ENCODE measurements at places on chromosomes 5 and 9.
A peak's percentile ranks its signal among the peaks of the same experiment; 100 is the strongest.

GRCh38 chr9:133690081-133690561 is 48.0 kb downstream of the SARDH start:
- no peak for DNase-seq

DNA sequence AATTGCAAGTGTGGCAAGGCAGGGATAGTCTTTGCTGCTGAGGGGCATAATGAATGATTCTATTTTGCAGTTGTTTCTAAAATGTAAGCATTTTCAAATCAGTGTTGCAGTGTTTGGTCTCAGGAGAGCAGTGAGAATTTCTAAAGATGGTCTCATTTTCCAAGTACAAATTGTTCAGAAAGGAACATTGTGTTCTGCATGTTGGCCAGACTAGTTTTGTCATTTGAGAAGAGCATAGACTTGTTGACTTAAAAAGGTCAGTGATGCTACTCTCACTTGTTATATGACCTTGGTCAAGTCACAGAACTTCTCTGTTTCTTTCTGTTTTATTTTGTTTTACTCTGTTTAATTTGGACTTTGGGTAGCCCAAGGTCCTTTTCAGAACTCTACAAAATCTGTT is 344.6 kb downstream of the OSTF1 start:
- DNase-seq: no peak

DNA sequence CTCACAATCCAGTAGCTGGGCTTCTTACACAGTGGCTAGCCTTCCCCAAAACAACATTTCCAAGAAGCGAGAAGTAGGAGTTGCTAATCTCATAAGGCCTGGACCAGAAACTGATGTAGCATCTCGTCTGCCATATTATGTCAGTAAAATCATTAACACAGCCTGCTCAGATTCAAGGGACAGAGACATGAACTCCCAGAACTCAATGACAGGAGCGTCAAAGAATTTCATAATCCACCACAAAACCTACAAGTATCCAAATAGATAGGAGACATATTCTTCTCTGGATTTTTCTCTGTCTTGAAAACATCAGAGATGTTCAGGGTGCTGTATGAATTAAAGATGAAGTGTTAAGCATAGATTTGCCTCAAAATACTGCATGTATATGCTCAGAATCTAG is 457.6 kb upstream of the ACTBL2 start:
- no peak for DNase-seq

- DNase-seq: no peak
Observed at GRCh38 chr5:79929095-79929494, 62.0 kb downstream of the MTX3 start.

DNA sequence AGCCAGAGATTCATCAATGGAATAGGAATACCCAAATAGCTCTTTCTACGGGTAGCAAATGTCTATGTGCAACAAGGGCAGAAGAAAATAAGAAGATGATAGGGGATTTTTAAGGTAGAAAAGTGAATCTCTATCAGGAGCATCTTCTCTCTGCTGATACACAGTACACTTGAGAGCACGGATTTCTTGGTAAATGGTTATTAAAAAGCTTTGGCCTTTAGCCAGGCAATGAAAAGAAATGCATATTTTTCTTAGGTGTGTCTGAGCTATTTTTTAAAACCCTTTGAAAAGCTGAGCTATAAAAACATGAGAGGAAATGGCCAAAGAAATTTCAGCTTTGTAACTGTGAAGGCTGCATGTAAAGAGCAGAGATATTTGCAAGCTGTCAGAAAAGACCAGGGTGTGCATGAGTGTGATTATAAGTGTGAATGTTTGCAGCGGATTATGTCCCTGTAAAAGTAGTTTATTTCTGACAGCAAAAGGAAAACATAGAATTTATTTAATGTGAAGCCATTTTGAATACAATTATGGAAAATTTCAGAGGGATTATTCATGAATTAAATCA is 487.1 kb upstream of the PIK3R1 start:
- no peak for DNase-seq

GRCh38 chr5:131164191-131165118 is 601 bp downstream of the HINT1 start:
- peak; percentile 30 for DNase-seq

DNA sequence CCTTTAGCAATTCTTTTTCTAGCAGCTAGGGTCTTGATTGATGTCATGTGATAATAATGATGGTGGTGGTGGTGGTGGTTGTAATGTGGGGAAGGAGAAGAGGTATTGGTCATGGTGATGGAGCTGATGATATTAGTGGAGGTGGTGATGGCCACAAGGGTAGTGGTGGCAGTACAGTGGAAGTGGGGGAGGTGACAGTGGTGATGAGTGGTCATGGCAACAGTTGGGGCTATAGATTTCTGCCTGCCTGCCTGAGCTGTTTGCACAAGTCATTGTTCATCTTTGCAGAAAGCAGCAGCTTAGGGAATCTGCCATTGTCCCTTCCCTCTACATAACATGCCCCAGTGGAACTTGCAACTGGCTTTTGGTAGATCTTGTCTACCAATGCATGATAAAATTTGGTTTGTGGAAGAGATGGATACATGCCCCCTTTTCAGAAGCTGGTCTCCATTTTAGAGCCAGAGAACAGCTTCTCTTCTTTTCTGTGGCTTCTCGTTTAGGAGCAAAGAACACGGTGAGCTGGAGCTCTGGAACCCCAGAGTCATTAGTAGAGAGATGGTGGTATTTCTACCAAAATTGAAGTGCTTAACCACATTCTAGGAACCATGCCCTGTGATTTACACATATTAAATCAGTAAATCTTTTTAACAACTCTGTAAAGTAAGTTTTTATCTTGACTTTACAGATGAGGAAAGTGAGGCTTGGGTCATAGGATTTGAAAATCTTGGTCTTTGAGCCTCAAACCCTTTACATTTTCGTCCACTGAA is 100.3 kb downstream of the AOPEP start:
- no peak for DNase-seq

- DNase-seq: no peak
Observed at GRCh38 chr9:97925497-97926334, 3.4 kb upstream of the TRMO start.

DNA sequence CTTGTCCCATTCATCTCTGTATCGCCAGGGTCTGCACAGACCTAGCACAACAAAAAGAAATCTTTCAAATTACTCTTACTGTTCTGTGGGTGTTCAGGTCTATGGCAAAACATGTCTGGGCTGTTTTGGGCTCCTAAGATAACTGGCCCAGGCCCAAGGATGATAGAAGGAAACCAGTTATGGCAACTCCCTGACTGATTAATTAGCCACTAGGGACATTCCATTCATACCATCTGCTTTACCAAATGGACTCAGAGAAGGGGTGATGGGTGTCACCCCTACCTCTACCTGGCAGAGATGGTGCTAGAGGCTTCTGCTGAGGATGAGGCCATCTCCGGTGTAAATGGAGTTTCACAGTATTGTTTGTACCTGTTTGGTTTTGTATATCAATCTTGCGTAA is 1.9 kb downstream of the SLC31A2 start:
- DNase-seq: no peak

- no peak for DNase-seq
Observed at GRCh38 chr5:102916109-102916508, 161.0 kb downstream of the PAM start.

GRCh38 chr9:38031594-38031993 is 37.4 kb downstream of the SHB start:
- no peak for DNase-seq

DNA sequence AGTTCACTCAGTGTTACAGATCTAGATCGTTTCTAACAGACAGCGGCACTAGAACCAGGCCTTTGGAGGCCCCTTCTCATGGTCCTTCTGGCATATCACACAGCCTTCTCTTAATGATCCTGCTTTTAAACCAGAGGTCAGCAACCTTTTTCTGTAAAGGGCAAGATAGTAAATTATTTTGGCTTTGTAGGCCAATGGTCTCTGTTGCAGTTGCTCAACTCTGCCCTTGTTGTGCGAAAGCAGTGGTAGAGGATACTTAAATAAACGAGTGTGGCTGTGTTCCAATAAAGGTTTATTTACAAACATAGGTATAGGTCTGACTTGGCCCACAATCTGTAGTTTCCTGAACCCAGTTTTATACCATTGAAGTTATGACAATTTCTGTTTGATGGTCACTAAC is 47.3 kb upstream of the CD180 start:
- DNase-seq: no peak

Measured in NCI-H1694 treated with DMSO at 0.1 percent for 48 hours (cell line).